ENCODE measurements at places on chromosomes 6 and 20.

- no peak for DNase-seq
These were observed 87.0 kb upstream of the B3GAT2 start for GRCh38 chr6:71043902-71044301.

GRCh38 chr6:54071821-54072340 lies 39.4 kb upstream of the MLIP start:
- no peak for DNase-seq

- DNase-seq = no peak
These were observed 53.3 kb downstream of the CNKSR3 start for GRCh38 chr6:154457046-154457713.

- DNase-seq = no peak
These were observed 18.3 kb upstream of the ADRM1 start for GRCh38 chr20:62284448-62284847.

- no peak for DNase-seq
These were observed 54.4 kb downstream of the RTN4IP1 start for GRCh38 chr6:106574741-106575458.

DNA sequence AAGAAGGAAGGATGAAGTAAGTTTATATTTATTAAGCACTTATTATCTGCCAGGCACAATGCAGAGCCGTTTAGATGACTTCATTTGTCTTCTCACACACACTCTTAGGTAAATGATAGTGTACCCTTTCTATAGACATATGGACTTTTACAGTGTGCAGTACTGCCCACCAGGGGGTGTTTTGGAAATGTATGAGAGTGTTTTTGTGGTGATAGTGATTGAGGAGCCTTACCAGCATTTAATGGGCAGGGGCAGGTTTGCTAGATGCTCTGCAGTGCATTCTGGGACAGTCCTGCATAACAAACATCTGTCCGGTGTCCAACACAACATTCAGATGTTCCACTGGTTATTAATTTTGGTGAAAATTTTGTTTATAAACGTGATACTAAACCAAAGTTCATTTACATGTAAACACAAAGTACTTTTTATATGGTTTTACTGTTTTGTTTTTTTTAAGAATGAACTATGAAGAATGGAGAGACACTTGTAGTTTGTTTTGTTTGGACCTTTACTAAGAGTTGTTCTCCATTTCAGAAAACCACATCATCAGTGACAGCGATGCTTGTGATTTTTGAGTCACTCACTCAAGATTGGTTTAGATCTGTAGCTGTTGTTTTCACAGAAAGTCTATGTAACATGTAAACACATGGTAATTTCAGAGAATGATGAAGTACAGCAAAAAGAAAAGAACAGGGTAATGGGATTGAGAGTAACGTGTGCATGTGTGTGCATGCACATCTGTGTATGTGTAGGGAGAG lies 19.9 kb downstream of the KCNS1 start:
- no peak for DNase-seq

GRCh38 chr20:11355345-11355744 lies 562.3 kb upstream of the BTBD3 start:
- no peak for DNase-seq

DNA sequence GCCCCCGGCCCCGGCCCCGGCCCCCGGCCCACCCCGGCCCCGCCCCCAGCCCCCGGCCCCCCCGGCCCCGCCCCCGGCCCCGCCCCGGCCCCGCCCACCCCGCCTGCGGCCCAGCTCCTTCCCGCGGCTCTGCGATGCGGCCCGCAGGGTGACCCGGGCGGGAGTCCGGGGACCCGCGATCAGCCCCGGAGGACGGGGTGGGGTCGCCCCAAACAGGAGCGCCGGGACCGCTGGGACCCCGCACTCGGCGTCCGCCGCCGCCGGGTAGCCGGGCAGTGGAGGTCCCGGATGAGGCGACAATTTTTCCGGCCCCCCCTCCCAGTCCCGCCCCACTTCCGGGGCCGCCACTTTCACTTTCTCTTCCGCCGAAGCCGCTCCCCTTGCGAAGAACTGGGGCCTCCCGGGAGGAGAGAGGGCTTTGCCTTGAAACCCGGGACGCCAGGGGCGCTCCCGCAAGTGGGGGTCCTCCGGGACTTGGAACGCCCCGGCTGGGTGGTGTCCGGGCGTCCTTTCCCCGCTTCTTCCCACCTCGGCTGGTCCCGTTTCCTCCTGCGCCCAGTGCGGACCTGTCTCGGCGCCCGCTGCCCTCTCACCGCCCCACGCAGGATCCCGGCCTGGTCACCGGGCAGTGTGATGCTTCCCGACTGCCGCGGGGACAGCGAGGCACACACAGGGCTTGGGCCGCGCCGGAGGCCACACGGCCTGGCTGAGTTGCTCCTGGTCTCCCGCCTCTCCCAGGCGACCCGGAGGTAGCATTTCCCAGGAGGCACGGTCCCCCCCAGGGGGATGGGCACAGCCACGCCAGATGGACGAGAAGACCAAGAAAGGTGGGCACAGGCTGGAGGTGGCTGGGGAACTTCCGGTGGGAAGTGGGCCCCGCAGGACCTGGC lies at the start of gene RBCK1:
Gene RBCK1, plus strand, starts transcription at position 347 of the 890 bp plus-strand sequence. Its CDS starts 459 bp downstream, at position 806.
- DNase-seq = peak; percentile 86

DNA sequence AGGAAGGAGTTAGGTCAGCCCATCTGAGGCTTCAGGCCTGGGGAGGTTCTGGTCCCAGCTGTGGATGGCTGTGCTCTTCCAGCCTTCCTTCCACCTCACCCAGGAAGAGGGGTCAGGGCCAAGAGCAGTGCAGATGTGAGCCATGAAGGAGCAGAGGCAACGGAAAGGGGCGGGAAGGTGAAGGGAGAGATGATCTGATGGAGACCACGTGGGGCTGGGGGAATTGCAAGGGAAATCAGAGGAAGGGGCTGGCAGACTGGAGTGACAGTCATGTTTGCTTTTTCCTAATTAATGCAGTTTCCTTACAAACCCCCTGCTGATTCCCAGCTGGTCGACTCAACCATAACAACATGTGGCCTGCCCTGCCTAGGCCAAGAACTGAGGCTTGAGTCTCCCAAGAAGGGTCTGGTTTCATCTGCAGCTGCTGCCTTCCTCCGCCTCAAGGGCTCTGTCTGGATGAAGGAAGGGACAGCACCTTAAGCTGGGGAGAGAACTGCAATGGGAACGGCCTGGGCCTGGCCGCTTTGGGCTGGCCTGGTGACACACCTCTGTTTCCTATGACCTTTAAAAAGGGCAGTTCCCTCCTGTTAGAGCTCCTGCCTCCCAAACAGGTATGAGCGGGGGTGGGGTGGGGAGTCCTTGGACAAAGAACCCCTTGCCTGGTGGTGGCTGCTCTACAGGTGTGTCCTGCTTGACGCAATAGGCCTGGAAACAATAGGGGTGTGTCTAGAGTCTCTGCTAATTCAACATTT lies 7.8 kb upstream of the MRPS18A start:
- no peak for DNase-seq

GRCh38 chr20:44405785-44406571 lies 50.5 kb downstream of the HNF4A start:
- DNase-seq = no peak

DNA sequence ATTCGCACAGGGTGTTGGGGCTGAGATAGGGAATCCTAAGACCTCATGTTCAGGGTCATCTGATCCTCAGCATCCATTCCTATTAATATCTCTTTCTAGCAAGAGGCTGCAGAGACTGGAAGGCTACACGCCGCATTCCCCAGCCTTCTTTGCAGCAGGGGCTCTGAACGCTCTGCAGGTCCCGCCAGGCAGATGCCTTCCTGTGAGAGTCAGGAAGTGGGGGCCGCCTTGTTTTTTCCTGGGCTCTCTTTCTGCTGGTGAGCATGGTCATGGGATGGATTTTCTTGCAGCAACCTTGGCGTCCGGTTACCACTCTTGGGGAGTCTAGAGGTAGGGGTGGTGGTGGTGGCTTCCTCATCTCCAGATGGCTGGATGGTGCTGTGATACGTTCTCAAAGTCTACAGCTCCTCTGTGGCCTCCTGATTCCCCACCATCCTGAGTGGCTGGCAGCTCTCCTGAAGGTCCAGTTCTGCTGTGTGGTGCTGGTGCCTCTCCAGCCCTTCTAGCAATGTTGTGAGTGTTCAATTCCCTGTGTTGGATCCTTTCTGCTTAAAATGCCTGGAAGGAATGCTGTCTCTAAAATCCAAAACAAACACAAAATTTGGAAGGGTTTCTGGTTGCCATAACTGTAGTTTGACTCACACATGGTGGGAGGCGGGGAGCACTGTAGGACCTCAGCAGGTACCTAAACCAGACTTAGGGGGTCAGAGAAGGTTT lies 111.9 kb downstream of the CEBPB start:
- no peak for DNase-seq

DNA sequence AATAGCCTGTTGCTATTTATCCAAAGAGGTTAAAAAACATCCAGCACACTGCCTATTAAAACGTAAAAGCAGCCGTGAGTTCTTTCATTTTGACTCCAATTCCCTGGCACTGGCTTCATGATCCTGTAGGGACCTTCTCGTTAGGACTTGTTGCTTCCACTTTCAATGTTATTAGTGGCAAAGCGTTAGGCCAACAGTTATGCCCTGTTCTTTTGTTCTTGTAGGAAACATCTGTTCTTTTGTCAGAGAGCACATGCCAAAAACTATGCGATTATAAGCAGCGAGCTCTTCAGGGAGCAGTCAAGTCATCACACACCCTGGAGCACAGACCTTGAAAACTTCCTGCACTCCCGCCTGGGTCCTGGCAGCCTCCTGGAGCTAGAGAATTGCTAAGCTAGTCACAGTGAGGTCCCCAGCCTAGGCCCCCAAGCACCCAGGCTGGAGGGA lies 609.5 kb upstream of the ARID1B start:
- DNase-seq = no peak

GRCh38 chr20:2902291-2902690 lies 29.0 kb downstream of the PTPRA start:
- no peak for DNase-seq

DNA sequence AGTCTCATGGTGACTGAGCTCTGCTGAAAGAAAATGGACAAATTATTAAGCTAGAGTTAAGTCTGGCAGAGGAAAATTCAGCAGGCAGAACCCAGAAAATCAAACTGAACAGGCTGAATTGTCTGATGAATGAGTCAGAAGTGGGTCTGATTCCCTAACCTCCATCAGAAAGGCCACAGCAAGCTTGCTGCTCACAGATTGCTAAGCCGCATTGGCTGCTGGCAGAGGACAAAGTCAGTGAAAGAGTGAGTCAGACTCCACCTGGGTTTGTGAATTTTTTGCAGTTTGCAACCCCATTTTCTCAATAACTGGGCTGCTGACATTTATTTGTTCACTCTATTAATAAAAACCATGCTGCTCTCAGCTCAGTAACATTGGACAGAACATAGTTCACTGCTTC lies 191.3 kb downstream of the EPM2A start:
- no peak for DNase-seq

GRCh38 chr6:140957386-140957785 lies 1175.3 kb upstream of the GJE1 start:
- DNase-seq = no peak

- DNase-seq = no peak
These were observed 71.2 kb upstream of the ZMYND8 start for GRCh38 chr20:47427746-47428145.

GRCh38 chr6:17224056-17224455 lies 57.1 kb upstream of the RBM24 start:
- DNase-seq = no peak

Data from stimulated activated CD4-positive, alpha-beta T cell treated with anti-CD3 and anti-CD28 coated beads, Interleukin-4, amount 100 ng/mL, for 1 hour (primary cell).